ENCODE measurements at places on chromosomes 3 and 15.

- DNase-seq = no peak
Measured at GRCh38 chr3:137163958-137164357, 206.2 kb downstream of the IL20RB start.

GRCh38 chr3:37162501-37163245 is 11.7 kb downstream of the LRRFIP2 start:
- no peak for DNase-seq

- DNase-seq = no peak
Measured at GRCh38 chr15:43429687-43430086, 58.8 kb downstream of the TUBGCP4 start.

GRCh38 chr3:189677667-189678066 is 46.5 kb downstream of the TP63 start:
- DNase-seq = no peak

DNA sequence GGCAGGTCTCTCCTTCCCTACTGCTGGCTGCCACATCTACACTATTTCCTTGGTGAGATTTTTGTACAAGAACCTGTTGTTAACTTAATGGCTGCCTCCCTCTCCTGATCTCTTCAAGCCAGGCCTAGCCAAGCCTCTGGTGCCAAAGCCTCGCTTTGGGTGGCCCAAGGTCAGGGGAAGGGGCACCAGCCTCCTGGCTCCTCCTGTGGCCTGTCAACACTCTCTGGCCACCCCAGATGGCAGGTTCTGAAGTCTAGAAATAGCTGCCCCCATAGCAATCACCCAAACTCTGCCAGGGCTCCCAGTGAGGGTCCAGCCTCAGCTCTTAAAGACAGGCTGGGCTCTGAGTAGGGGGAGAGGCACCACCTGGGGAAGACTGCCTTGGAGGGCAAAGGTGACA is 5.0 kb downstream of the IFRD2 start:
- no peak for DNase-seq

DNA sequence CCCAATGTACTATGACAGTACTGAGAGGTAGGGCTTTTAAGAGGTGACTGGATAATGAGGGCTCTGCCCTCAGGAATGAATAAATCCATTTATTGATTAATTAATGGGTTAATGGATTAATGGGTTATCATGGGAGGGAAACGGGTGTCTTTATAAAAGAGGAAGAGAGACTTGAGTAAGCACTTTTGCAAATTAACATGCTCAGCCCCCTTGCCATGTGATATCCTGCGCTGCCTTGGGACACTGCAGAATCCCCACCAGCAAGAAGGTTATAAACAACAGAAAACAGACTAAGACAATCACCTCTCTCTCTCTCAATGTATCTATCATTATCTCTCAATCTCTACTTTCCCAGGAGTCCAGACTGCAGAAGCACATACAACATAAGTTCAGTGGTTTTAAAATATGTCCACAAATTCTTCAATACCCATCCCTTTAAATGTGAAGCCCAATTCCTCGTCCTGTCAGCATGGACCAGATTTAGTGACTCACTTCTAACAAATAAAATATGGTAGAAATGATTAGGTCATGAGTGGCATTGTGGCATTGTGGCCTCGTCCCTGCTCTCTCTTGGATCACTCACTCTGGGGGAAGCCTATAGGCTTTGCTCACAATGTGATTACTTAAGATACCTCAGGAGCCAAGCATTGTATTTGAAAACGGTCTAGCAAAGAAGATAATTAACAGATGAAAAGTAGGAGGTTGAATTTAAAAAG is 40.0 kb upstream of the IL12A start:
- no peak for DNase-seq

DNA sequence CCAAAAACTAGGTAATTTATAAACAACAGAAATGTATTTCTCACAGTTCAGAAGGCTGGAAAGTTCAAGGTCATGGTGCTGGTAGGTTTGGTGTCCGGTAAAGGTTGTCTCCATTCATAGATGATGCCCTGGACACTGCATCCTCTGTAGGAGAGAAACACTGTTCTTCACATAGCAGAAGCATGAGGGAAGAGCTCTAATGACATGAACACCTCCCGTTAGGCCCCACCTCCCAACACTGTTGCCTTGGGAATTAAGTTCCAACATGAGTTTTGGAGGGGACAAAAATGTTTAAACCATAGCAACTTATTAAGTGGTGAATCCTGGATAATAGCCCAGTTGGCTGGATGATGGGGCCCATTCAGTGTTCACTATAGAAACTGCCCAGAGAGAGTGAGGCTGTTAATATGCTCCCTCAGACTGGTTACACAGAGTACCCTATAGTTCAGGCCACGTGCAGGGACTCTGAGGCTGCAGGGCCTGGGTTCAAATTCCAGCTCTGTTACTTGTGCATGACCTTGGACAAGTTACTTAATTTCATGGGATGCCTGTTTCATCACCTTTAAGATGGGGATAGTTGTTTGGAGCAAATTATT is 37.0 kb downstream of the CCNL1 start:
- DNase-seq = no peak

- no peak for DNase-seq
Measured at GRCh38 chr3:120355486-120355885, 6.3 kb upstream of the LRRC58 start.

- DNase-seq = no peak
Measured at GRCh38 chr15:95266451-95267061, 1035.2 kb downstream of the MCTP2 start.

DNA sequence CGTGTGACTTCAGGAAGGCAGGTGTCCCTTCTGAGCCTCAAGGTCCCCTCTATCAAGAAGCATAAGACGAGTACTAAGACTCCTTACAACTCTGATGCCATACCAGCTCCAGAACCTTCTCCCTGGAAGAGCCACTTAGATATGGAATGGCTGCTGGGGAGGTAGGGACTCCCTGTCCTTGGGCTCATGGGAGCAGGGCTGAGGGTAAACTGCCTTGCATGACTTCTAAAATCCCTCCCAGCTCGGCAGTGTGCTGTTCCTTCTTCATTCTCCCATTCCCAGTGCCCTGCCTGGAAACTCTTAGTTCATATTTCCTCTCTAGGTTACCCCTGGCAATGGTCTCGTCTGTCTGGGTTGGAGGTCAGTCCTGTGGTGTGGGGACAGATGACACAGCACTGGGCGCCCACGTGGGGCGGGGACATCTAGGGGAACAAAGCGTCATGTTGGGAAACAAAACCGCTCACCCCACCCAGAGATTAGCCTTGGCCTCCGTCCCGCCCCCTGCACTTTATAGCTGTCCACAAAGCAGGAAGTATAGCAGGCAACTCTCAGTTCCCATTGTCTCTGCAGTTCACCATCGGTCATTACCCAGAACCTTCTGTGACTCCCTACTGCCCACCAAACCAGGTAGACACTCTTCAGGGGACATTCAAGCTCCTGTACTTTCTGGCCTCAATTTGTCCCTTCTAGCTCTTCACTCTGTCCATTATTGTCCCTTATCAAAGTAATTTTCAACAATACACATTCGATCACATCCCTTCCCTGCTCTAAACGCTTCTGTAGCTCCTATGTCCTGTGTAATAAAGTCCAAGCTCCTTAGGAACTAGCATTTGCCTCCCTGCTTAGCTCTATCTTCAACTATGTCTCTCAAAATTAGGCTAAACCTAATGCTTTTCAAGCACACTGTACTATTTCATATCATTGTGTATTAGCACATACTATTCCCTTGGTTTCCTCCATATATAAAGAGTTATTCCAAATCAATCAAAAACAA is 73.8 kb downstream of the IQSEC1 start:
- no peak for DNase-seq

DNA sequence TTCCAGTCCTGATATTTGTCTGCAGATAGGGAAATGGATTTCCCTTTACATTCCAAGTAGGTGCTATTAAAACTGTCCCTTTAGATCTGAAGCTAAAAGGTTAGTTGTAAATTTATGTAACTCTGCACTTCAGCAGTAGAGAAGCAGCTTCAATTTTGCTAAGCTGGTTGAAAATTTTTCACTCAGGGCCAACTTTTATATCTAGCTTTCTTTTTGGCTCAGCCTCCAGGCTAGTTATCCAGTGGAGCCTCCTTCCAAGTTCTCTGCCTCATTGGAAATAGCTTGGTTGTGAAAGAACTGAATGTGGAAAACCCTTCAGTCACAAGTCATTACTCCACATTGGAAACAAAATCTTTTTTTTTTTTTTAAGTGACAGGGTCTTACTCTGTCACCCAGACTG is 8.2 kb upstream of the ZNF660 start:
- no peak for DNase-seq

- DNase-seq = no peak
Measured at GRCh38 chr3:16448639-16449070, 64.8 kb downstream of the RFTN1 start.

- DNase-seq = peak; percentile 88
Measured at GRCh38 chr15:58457466-58457965, 25.7 kb downstream of the LIPC start.

DNA sequence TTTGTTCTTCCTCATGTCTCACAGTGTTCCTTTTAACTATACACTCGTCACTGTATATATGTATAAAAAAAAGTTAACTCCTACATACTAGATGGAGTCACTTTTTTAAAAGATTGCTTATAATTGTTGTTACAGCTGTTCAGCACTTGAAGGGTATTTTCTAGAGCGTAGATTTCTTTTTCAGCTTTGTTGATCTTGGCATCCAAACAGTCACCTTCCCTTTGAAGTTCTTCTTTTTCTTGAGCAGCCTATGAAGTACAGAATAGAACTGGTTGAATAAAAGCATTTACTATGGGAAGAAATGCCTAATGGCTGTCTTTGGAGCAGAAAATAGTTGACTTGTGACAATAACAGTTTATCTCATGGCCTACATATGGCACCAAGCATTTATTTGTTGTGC is 17.8 kb downstream of the TTC14 start:
- DNase-seq = no peak

GRCh38 chr3:195057716-195058115 is 213.2 kb downstream of the XXYLT1 start:
- DNase-seq = no peak

DNA sequence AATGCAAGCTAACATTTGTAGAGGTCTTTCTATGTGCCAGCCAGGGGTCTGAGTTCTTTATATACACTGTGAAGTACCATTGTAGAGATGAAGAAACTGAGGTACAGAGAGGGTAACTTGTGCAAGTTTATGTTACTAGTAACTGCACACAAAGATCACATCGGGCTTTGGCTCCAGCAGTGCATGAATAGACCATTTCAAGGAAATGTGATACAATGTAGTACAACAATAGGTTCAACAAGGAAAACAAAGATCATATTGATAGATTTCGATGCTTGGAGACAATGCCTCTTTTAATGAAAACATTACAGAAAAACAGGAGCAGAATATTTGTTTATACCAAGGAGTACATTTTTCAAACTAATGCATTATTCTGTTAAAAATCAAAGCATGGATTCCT is 115.3 kb downstream of the POLR2M start:
- no peak for DNase-seq

- DNase-seq = no peak
Measured at GRCh38 chr3:193955719-193956118, 180.2 kb upstream of the HES1 start.

DNA sequence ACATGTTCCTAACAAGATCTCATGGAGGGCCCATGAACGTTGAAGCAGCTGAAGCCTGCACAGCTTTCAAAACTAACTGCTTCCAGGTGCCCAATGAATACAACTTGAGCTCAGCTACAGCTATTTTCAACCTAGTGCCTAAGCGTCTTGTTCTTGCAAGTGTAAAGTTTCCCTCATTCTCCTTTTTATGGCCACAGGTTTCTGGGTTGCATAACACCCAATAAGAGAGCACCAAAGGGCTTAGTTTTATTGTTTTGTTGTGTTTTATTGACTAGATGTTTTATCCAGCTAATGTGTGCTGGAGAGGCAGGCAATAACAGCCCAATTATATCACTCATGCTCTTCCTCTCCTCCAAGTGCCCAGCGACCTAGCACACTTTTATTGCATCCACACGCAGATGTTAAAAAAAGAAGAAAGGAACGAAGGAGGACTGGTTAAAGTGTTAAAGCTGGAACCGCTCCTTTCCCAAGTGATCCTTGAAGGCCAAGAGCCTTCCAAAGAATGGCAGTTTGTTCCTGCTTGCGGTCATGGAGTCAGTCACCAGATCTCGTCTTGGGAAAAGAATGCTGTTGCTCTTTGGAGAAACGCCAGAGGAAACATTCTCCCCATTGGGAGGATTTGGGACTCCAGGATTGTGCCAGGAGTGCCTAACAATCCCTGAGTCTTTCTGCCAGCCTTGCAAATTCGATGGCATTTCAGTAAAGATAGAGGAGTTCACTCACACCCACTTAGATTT is 156.9 kb downstream of the MEX3B start:
- no peak for DNase-seq

DNA sequence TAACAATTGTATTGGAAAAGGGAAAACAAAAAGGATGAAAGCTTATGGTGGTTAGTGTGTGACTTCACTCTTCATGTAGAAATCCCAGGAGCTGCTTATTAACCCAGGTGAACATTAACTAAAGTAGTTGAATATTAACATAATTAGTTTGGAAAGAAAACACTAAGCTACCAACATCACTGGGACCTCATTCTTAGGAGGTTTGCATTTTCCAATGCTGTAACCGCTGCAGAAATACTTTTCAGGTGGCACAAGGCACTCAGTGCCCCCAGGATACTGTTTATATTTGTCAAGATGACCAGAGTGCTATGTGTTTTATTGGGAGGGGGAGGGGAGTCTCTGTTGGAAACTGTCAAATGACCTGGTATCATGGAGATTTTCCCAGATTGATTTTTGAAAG is 25.9 kb upstream of the VILL start:
- no peak for DNase-seq

GRCh38 chr3:2583046-2583445 is 484.4 kb downstream of the CNTN4 start:
- no peak for DNase-seq

DNA sequence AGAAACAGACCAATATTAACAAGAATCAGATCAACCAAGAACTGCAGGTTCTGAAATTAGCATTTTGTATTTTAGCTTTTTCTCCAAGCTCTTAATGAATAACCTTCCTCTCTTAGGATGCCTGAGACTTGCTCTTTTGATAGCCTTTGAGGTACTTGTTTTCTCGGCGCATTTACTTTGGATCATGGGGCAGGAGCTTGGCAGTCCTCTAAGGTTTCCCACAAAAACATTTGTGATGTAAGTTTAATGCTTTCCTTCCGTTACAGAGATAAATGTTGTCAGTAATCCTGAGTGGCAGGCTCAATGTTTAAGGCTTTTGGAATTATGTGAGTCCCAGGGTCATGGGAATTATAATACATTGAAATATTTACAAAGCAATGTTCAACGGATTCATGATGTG is 137.8 kb upstream of the SNTN start:
- DNase-seq = no peak

GRCh38 chr15:81098861-81099651 is 35.0 kb upstream of the CFAP161 start:
- DNase-seq = no peak

- no peak for DNase-seq
Measured at GRCh38 chr3:152486364-152486763, 217.6 kb downstream of the MBNL1 start.

DNA sequence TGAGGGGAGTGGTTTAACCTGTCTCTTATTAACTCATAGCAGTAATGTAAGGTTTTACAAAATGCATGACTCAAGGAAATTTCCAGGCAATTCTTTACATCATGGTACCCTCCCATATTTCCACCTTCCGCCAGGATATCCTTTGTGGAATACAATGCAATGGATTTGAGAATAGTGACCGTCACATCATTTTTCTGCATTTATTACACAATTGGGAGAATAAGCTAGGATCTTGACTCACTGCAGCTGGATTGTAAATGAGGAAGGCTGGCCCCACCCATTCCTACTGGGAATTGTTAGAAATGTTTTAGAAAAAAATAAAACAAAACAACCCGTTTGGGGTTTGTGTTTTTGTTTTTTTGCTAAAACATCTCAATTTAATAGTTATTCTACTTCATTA is 97.4 kb downstream of the IMPG2 start:
- no peak for DNase-seq
